Melanocyte of skin (primary cell): ENCODE measurements at places on chromosomes 6 and 20. TPM values are rescaled to one million over a fixed set of nuclear protein-coding genes. Genes with fewer than 3 reads are reported as not detected.

Gene PI3
- total RNA-seq: not detected in 2 replicates

Gene MUC21
- total RNA-seq: not detected in 2 replicates

Gene SCUBE3
- under 0.01 TPM in 1 of 2 replicates, not detected in the other for total RNA-seq

Gene THBS2
- 171 and 175 TPM in 2 replicates for total RNA-seq

Gene ACOT8
- total RNA-seq: 41.0 and 50.5 TPM in 2 replicates

Gene RHAG
- not detected in 2 replicates for total RNA-seq

Gene MRPS10
- total RNA-seq: 54.3 and 68.5 TPM in 2 replicates

Gene HCRTR2
- not detected in 2 replicates for total RNA-seq

Gene FOXQ1
- under 0.01 TPM in 1 of 2 replicates, not detected in the other for total RNA-seq

Gene NDUFAF5
- 29.0 and 35.3 TPM in 2 replicates for total RNA-seq

Gene C6orf118
- not detected in 2 replicates for total RNA-seq

Gene EIF6
- total RNA-seq: 103 and 137 TPM in 2 replicates

Gene TMEM200A
- total RNA-seq: not detected in 2 replicates

Gene SIRPA
- total RNA-seq: 59.6 and 67.9 TPM in 2 replicates

Gene IMPG1
- total RNA-seq: not detected in 2 replicates

Gene SULF2
- 6.5 and 15.3 TPM in 2 replicates for total RNA-seq

Gene HLA-DRA
- 20.3 and 144 TPM in 2 replicates for total RNA-seq

Gene ALDH8A1
- total RNA-seq: 0.31 and 2.3 TPM in 2 replicates

Gene SMOC2
- not detected in 2 replicates for total RNA-seq

Gene PGBD1
- 4.5 and 5.8 TPM in 2 replicates for total RNA-seq

Gene SEMG1
- not detected in 2 replicates for total RNA-seq

Gene SCRT2
- total RNA-seq: not detected in 2 replicates

Gene WFDC10B
- not detected in 2 replicates for total RNA-seq

Gene DCDC2
- 0.34 and 0.36 TPM in 2 replicates for total RNA-seq

Gene TUBB1
- not detected in 2 replicates for total RNA-seq

Gene SDHAF4
- total RNA-seq: 6.5 and 19.3 TPM in 2 replicates

Gene UNC5CL
- under 0.01 and 1.8 TPM in 2 replicates for total RNA-seq

Gene FAM83B
- not detected in 2 replicates for total RNA-seq

Gene ENPP1
- total RNA-seq: 10.5 and 11.7 TPM in 2 replicates
